AG10803 (cell line): ENCODE measurements at places on chromosomes 7 and 10.

DNA sequence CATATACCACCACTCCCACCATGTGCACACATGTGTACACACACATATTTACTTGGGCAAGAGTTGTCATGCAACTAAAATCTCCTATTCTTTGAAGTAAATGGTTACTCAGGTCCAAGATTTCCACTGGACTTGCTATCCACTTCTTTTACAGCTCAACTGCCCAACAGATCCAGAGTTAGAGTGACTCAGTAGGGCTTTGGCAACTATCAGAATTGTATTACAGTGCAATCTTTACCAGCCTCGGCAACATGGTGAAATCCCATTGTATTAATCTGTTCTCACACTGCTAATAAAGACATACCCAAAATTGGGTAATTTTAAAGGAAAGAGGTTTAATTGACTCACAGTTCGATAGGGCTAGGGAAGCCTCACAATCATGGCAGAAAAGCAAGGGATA lies 51.9 kb upstream of the ABLIM1 start:
- DNase-seq = peak; percentile 33

- peak; percentile 5 for DNase-seq
Measured at GRCh38 chr10:132186488-132187429, at the start of gene DPYSL4. Gene DPYSL4 (plus strand): TSS chr10:132186948. CDS start chr10:132187064, 116 bp downstream.

DNA sequence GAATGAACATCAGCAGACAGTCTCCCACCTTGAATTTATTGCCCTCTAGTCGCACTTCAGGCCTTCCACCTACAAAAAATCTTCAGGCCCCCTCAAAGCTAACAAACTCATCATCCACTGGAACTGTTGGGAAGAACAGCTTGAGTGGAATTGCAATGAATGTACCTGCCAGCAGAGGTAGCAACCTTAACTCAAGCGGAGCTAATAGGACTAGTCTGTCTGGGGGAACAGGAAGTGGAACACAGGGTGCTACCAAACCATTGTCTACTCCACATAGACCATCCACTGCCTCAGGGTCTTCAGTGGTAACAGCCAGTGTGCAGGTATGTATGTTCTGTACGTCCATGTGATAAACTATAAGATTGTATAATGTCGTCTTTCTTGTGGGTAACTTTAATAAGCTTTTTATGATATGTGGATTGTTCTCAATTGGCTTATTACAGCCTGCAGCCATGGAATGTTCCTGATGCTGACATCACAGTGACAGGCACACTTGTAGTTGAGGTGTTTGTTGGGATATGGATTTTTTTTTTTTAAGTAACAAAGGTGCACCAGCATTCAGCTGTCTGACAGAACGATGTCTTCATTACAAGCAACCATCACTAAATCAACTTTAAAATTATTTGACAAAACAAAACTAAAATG lies 53.3 kb downstream of the UBN2 start:
- DNase-seq = no peak

DNA sequence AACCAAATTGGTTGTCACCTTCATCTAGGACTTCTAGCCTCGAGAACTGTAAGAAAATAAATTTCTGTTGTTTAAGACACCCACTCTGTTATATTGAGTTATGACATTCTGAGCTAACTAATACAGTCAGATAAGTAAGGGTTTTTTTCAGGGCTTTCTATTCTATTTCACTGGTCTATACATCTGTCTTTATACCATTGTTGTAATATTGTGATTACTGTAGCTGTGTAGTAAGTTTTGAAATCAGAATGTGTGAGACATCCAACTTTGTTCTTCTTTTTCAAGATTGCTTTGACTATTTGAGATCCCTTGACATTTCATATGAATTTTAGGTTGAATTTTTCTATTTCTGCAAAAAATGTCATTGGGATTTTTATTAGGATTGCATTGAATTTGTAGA lies 7.5 kb downstream of the IFIT1 start:
- DNase-seq = no peak

DNA sequence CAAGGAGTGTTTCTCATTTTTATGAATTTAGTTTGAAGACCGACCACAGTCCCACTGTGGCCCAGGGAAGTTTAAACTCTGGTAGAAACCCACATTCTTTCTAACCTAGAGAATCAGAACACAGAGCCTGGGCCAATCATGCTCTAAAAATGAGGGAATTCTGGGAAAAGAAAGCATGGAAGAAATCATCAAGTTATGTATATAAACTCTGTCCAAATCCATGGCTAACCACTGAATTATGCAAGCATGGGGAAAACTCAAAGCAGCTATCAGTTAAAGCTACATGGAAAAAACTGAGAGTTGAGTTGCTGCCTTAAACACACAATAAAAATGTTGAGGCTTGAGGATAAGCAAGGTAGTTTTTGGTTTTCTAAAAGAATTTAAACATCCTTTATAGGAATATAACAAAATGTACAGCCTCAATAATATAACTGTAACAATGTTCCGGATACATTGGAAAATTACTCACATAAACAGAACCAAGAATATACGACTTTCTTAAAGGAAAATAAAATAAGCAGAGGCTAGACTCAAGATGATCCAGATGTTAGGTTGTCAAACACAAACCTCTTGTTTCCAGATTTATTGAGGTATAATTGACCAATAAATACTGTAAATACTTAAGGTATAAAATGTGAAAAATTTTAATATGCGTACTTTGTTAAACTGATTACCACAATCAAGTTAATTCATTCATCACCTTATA lies 311.2 kb upstream of the GNAI1 start:
- DNase-seq = peak; percentile 64

- no peak for DNase-seq
Measured at GRCh38 chr10:20257422-20257821, 441.2 kb downstream of the PLXDC2 start.

DNA sequence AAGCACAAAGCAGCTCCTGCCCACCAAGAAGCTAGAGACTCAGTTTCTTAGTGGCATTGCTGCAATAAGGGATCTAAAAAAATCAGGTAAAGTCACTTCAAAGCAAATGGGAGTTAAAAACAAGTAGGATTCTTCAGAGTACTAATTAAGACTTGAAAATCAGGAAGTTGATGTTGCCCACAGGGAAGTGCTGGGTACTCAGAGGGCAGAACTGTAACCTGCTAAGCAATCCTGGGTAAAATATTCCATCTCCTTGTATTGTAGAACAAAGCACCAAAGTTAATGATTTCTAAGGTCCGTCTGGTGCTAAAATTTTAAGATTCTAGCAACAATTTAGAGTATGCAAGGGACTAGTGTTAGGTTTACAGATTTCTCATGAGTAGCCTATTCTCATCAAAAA lies 8.3 kb downstream of the PEX1 start:
- no peak for DNase-seq

DNA sequence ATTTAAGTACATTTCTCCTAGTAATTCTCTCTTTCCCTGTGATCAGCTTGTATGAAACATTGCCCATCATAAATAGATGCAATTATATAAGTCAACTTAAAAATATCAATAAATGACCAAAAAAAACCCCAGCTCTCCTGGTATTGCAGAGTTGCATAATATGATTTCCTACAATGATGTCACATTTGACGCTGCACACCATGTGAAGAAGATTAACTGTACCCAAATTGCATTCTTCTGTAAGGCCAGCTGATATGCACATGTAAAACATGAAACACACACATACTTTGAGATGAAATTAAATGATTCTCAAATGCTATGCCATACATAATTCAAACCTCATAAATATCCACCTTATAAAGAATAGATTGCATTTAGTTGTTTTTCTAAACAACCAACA lies 115.5 kb downstream of the AGMO start:
- peak; percentile 40 for DNase-seq

DNA sequence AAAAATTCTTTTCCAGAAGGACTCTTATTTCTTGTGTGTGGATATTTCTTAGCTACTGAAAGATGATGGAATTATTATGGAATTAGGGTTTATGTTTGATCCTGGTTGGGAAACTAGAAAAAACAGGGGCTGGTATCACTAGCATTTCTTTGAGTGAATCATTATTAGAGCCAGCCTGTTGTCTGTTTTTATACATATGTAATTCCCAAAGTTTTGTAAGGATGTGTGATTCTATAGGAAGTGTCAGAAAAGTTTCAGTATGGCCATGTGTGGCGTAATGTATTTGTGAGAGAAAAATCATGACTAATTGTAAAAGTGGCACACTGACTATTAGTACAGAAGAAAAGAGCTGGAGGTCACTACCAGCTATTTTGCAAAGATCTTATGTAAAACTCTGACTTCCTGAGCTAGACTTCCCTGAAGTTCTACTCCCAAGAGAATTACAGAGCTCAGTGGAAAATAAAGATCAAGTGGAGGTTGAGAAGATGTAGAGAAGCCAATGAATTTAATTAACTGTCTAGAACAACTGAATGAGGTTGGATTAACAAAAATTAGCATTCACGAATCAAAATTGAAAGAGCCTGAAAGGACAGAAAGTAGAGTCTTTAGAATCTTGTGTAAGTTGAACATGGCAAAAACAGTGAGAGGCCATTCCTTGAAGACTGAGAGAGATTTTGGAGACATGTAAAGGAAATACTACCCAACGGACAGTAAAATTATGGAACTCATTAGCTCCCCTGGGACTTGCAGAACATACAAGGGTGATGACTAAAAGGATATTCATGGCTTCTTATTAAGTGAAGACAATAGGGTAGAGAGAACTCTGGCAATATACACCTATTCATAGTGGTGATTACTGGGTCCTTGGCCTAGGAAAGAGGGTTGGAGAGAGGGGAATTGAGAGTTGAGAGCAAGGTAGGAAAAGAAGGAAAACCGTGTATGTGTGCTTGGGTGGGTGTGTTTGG lies 12.5 kb downstream of the ZNF365 start:
- peak; percentile 50 for DNase-seq

- peak; percentile 55 for DNase-seq
Measured at GRCh38 chr10:60348982-60349381, 40.7 kb downstream of the ANK3 start.

DNA sequence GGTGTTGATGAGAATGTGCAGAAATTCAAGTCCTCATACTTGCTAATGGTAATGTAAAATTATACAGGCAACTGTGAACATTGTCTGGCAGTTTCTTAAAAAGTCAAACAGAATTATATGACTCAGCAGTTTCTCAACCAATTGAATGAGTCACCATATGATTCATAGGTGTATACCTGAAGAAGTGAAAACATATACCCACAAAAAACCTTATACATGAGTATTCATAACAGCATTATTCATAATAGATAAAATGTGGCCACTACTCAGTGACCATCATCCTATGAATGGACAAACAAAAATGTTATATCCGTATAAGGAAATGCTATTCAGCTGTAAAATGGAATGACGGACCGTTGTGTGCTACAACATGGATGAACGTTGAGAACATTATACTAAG lies 253.5 kb downstream of the MALRD1 start:
- no peak for DNase-seq

DNA sequence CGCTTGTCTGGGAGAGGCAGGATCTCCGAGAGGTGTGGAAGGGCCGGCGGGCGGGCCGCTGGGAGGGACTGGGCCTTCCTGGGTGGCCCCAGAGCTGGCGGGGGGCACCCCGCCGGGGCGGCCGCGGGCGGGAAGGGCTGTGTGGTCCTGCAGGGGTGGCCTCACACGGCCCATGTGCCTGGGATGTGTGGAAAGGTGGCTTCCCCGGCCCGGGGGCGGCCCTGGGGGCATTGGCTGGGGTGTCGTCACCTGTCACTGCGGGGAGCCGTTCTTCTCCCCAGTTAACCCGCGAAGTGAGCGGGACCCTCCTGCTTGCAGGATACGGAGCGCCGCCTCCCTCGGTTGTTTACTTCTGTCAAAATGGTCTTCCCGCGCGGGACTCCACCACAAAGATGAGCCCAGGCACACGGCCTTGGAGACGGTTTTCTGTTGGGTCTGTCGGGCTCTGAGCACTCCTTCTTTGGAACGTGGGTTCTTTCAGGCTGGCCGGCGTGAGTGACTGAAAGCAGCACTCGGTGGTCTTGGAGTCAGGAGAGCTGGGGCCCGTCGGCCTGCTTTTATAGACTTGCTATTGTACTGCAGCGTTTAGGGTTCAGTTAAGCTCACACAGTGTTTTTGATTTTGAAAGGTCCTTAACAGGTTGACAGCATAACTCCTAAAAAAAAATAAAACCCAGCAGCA lies 700 bp downstream of the SMC3 start:
- peak; percentile 20 for DNase-seq

DNA sequence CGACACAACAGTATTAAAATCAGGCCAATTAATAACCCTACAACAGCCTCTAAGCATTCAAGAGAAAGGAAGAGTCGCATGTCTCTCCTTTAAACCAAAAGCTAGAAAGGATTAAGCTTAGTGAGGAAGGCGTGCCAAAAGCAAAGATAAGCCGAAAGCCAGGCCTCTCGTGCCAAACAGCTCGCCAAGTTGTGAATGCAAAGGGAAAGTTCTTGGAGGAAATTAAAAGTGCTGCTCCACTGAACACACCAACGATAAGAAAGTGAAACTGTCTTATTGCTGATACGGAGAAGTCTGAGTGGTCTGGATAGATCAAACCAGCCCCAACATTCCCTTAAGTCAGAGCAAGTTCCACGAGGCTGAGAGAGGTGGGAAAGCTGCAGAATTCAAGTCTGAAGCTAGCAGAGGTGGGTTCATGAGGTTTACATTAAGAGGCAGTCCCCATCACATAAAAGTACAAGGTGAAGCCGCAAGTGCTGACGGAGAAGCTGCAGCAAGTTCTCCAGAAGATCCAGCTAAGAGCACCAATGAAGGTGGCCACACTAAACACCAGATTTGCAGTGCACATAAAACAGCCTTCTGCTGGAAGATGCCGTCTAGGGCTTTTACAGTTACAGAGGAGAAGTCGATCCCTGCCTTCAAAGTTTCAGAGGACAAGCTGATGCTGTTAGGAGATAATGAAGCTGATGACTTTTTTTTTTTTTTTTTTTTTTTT lies 194.8 kb downstream of the MAD1L1 start:
- DNase-seq = peak; percentile 29

GRCh38 chr10:69186524-69186923 lies 6.5 kb downstream of the SUPV3L1 start:
- DNase-seq = no peak

DNA sequence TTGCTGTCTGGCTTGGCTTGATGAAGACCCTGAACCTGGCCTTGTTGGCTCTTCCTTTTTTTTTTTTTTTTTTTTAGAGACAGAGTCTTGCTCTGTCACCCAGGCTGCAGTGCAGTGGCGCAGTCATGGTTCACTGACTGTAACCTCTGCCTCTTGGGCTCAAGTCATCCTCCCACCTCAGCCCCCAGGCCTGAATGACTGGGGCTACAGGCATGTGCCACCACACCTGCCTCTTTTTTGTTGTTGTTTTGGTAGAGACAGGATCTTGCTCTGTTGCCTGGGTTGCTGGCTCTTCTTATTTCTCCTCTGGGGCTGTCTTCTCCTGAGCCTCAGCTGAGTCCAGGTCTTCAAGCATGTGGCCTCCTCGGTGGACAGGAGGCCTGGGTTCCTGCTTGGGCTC lies 44.7 kb downstream of the PRF1 start:
- DNase-seq = no peak

- no peak for DNase-seq
Measured at GRCh38 chr10:78762086-78762630, 306.6 kb upstream of the ZMIZ1 start.

GRCh38 chr10:3881622-3882021 lies 96.6 kb upstream of the KLF6 start:
- no peak for DNase-seq

GRCh38 chr7:25696571-25696970 lies 455.4 kb upstream of the NFE2L3 start:
- DNase-seq = no peak

GRCh38 chr10:98422182-98422581 lies 7.2 kb upstream of the PYROXD2 start:
- DNase-seq = no peak
